Activated T-cell treated with anti-CD3 and anti-CD28 coated beads for 4 hours (primary cell): ENCODE measurements at places on chromosomes 4 and X.

GRCh38 chr4:60944060-60944459 lies 256.1 kb upstream of the ADGRL3 start:
- no peak for DNase-seq

- no peak for DNase-seq
Observed at GRCh38 chrX:134821370-134821769, 163.1 kb upstream of the PLAC1 start.

GRCh38 chr4:176784816-176785215 lies 7.9 kb downstream of the VEGFC start:
- no peak for DNase-seq

DNA sequence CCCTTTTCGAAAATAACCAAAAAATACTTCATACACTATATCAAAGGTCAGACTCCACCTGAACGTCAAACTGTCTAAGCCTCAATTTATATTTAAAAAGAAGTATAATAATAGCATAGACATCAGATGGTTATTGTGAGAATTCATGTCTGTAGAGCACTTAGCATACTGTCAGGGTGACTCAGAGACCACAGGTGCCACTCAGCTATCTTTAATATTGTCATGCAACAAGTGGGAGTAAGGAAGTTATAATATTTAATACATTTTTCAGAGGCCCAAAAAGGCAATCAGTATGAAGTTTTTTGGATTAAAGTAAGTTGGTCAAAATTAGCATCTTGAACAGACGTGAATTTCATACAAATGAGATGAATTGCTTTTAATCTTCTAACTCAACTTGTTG lies 93.3 kb downstream of the PHOX2B start:
- DNase-seq, result no peak

GRCh38 chrX:95505721-95506120 lies 1178.9 kb upstream of the DIAPH2 start:
- DNase-seq, result no peak

DNA sequence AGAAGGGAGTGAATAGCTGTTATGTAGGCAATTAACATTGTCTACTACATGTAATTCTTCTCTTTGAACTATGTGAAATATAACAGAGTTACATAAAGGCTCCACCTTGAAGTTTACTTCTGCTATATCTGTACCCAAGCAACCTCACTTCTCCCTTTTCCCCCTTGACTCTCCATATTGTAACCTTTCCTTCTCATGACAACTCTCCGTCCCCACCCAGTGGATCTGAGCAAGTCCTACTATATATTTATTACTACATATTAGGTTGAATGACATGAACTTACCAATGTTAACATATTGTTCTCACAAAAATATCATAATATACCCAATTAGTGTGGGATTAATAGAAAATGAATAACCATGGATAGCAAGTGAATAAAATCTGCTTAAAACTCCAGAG lies 93.2 kb upstream of the ATP8A1 start:
- DNase-seq, result no peak

- DNase-seq, result peak; percentile 9
Observed at GRCh38 chr4:36385951-36386571, 104.6 kb downstream of the DTHD1 start.

- no peak for DNase-seq
Observed at GRCh38 chr4:52728691-52729240, 22.5 kb downstream of the ERVMER34-1 start.

- DNase-seq, result no peak
Observed at GRCh38 chr4:96260064-96260682, 420.3 kb downstream of the PDHA2 start.

- DNase-seq, result no peak
Observed at GRCh38 chr4:141797966-141798365, 161.6 kb downstream of the IL15 start.

DNA sequence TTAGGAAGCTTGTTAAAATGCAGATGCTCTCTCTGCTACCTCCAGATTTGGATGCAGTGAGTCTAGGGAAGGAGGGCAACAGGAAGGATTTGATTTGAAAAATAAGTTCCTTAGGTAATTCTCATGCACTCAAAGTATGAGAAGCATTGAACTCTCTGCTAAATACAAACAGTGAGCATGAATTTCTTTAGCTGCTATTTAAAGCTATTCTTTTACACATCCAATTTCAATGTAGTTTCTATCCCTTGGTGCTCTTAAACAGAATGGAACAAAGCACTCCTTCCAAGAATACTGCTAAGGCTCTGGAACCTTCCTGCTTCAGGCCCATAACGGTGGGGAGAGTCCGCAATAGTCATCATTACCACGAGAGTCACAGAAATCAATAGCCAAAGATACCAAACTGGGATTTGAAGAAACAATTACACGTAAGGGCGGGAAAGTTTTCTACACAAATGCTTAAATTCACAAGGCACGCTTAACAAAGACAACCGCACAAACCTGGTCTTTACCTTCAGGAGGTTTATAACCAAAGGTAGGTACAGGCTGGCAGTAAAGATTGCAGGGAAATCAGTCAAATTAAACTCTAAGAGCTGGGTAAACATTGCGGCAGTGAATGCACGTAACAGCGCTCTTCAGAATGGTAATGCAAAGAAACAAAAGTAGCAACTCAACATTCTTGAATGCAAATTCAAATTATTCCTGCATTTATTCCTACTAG lies 123.2 kb upstream of the NAP1L5 start:
- DNase-seq, result no peak

DNA sequence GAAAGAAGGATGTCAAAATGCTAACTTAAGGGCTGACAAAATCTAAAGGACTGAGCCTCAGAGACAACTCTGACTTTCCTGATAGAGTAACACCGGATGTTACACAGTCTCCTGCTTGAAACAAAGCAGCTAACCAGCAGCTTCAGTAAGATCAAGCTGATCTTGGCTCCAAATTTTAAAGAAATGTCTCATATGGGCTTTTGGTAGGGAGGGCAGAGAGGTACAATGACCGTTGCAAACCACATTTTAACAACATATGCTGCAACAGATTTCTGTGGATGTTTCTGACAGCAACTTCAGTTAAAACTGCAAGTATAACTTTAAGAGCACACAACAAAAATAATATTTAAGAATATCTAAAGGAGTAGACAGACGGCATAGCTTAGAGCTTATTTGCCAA lies 9.1 kb downstream of the RPGR start:
- no peak for DNase-seq

- DNase-seq, result no peak
Observed at GRCh38 chrX:22134681-22135080, 102.6 kb downstream of the PHEX start.

- peak; percentile 72 for DNase-seq
Observed at GRCh38 chrX:39855748-39856129, 242.0 kb downstream of the BCOR start.

- no peak for DNase-seq
Observed at GRCh38 chr4:57854748-57855147, 744.6 kb upstream of the IGFBP7 start.

GRCh38 chr4:149933883-149934282 lies 118.2 kb upstream of the IQCM start:
- DNase-seq, result no peak
